ENCODE measurements at places on chromosomes 2 and 18.

- DNase-seq = no peak
Observed at GRCh38 chr2:147424766-147425165, 420.1 kb upstream of the ACVR2A start.

- DNase-seq = no peak
Observed at GRCh38 chr2:128670066-128670465, 351.4 kb upstream of the HS6ST1 start.

DNA sequence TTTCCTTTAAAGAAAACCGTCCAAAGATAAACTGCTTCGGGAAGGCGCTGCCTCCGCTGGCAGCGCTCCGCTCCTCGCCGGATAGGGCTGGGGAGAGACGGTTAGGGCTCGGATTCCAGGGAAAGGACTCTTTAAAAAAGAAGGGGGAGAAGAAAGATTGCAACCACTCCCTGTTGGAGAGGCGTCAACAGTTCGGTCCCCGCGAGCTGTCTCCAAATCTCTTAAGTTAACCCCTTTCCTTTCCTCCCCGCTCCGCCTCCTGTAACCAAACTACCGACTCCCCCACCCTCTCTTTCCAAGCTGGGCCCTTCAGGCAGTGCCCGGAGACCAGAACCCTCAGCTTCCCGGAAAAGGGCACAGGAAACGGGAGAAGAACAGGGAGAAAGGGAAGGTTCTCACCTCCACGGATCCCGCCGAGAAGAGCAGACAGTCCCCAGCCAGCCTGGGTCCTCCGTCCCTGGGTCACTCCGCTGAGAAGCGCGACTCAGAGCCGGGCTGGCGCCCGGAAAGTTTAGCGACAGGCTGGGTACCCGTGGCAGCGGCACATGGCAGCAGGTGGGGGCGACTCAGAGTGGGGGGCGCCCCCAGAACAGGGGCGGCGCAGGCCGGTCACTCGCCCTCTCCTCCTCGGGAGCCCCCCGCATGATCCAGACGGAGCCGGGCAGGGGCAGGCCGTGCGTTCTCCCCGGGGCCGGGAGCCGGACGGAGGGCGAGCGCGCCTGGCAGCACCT is 675 bp downstream of the FZD5 start:
- DNase-seq = no peak

- DNase-seq = no peak
Observed at GRCh38 chr2:238425979-238426567, 654 bp upstream of the ASB1 start.

GRCh38 chr18:68722821-68723220 is 7.9 kb upstream of the TMX3 start:
- DNase-seq = no peak

- peak; percentile 15 for DNase-seq
Observed at GRCh38 chr2:65464604-65465003, 32.2 kb upstream of the SPRED2 start.

- no peak for DNase-seq
Observed at GRCh38 chr18:36153771-36154170, 24.1 kb downstream of the ELP2 start.

DNA sequence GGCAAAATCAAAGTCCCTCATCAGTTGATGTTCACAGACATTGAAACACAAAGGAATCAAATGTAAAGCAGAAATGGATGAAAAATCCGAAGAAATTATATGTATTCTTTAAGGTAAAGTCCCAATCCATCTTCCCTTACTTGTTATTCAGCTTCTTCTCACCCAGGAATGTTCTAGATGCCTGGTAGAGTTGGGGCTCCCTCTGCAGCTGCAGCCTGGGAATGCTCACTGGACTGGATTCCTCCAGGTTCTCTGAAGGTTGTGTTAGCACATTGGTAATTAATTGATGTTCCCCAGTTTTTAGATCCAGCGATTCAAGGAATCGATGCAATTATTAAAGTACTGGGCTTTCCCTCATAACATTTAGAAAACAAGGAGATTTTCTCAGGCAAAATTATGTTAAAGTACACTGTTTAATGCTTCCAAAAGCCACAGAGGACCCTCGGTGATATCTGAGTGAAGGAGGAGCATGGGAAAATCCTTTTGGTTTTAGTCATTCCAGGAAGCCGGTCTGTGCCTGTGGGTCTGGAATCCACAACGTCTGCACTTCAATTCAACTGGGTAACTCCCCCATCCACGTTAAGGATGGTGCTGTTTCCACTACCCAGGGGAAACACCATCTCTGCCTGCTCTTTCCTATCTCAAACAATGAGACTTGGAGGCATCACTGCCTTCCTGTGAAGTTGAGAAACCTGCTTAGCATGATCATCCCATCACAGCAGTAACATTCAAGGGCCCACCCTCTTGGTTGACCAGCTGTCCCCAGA is 22.0 kb downstream of the NTSR2 start:
- DNase-seq = no peak
